ENCODE measurements at places on chromosomes 13 and 19.

- no peak for DNase-seq
Measured at GRCh38 chr19:2315818-2316353, 7.9 kb upstream of the LINGO3 start.

GRCh38 chr13:113730258-113730691 lies 28.8 kb upstream of the TMEM255B start:
- no peak for DNase-seq

DNA sequence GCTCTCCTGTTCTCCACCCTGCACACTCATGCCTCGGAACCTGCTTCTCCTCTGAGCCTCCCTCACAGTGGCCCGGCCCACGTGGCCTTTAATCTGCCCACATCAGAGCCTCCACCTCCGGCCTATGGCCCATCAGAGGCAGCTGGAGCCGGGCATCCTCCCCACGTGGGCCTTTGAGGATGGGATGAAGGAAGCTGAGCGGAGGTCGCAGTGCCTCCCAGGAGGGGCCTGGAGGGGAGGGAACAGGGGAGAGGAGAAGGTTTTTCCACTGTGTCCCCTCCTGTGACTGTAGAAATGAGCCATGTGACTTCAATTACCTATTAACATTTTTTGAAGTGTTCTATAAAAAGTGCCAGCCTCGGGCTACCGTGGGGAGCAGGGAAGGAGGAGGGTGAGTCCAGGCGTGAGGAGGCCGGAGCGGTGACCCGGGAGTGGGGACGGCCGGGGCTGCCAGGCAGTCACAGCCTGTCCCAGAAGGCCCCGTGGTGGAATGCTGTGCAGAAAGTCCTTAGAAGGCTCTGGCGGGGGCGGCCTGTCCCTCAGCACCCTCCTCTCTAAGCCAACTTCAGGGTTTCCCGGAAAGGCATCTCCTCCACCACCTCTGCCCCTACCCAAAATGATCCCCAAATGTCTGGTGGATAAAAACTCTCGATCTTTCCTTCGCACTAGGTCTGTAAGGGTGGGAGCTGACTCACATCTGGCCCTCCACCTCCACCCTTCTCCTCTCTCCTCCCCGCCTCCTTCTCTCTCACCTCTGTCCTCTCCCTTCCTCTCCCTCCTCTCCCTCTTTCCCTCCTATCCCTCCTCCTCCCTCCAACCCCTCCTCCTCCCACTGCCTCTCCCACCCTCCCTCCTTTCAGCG lies 24.8 kb upstream of the SLC1A5 start:
- DNase-seq = no peak

DNA sequence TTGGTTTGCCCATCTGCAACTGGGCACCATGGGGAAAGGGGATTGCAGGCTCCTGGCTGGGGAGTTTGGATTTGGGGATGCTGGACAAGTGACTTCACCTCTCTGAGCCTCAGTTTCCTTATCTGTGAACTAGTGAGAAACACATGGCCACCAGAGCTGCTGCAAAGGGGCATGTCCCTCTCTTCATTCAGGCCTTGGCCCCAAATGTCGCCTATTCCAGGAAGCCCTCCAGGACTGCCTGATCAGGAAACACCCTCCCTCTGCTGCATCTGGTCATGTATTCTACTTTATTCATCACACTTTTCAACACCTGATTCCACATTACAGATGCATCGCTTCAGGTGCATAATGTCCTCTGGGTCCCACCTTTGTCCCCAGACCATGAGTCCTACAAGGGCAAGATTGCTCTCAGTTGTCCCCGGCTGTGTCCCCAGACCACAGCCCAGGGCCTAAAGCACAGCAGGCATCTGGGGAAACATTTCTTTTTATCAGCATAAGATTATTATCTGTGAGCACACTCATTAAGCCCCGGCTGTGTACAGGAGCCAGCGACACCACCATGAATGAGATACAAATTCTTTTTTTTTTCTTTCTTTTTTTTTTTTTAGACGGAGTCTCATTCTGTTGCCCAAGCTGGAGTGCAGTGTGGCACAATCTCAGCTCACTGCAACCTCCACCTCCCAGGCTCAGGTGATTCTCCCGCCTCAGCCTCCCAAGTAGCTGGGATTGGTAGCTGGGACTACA lies 37.5 kb downstream of the ARRDC2 start:
- DNase-seq = no peak

DNA sequence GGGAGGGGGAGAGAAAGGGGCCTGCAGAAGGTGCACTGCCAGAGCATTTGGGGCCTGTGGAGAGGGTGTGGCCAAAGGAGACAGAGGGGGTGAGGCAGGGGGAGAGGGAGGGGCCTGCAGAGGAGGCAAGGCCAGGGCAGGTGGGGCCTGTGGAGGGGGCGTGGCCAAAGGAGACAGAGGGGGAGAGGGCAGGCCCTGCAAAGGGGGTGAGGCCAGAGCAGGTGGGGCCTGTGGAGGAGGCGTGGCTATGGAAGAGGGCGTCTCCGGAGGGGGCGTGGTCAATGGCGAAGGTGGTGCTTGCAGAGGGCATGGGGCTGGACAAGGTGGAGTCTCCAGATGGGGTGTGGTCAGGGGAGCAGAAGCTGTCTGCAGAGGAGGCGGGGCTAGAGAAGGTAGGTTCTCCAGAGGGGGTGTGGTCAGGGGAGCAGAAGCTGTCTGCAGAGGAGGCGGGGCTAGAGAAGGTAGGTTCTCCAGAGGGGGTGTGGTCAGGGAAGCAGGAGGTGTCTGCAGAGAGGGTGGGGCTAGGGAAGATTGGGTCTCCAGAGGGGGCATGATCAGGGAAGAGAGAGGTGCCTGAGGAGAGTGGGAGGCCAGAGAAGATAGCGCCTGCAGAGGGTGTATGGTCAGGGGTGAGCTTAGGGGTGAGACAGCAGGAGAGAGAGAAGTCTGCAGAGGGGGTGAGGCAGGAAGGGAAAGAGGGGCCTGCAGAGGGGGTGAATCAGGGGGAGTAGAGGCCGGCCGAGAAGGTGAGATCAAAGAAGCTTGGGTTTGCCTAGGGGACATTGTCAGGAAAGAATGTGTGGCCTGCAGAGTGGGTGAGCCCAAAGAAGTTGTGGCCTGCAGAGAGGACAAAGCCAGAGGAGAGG lies 3.4 kb downstream of the PRR36 start:
- no peak for DNase-seq

GRCh38 chr13:49098198-49098597 lies 121.9 kb upstream of the MLNR start:
- no peak for DNase-seq

- no peak for DNase-seq
Measured at GRCh38 chr19:55171440-55171839, 5.0 kb upstream of the DNAAF3 start.

- no peak for DNase-seq
Measured at GRCh38 chr19:30498707-30499106, 126.5 kb downstream of the ZNF536 start.

DNA sequence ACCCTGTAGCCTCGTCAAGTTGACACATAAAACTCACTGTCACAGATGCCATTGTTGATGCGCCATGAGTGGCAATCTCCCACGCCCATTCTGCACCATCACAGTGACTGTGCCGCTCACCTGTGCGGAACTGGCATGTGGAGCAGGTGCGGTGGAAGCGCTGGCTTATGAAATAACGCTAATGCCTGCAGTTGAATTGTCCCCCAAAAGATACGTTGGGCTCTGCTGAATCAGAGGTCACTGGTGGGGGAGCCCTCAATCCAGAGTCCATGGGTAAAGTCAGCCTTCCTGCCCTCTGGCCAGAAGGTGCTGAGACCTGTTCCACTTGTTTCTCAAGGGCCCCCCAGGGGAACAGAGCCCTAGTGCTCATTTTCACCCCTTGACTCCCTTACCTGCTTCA lies 2.9 kb upstream of the ARHGEF7 start:
- DNase-seq = no peak

GRCh38 chr19:18417250-18418028 lies 1.8 kb upstream of the SSBP4 start:
- no peak for DNase-seq

- no peak for DNase-seq
Measured at GRCh38 chr19:14418856-14419105, 360 bp downstream of the DDX39A start.

DNA sequence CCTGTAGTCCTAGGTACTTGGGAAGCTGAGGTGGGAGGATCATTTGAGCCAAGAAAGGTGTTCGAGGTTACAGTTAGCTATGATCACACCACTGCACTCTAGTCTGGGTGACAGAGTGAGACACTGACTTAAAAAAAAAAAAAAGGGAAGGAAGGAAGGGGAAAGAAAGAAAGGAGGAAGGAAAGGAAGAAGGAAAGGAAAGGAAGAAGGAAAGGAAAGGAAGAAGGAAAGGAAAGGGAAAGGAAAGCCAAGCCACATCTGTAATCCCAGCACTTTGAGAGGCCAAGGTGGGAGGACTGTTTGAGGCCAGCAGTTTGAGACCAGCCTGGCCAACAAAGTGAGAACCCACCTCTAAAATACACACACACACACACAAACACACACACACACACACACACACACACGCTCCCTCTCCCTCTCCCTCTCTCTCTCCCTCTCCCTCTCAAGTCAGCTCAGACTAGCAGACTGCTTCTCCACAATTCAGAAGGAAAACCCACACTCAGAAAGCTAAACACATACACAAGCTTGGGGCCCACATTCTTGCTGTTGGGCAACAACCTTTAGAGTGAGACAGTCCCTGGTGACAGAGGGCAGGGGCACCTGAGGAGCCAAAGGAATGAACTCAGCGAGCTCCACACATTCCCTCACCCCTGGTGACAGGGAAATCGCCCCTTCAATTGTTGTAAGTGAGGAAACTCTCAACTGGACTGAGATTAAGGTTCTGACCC lies 2.7 kb downstream of the ZNF709 start:
- no peak for DNase-seq

DNA sequence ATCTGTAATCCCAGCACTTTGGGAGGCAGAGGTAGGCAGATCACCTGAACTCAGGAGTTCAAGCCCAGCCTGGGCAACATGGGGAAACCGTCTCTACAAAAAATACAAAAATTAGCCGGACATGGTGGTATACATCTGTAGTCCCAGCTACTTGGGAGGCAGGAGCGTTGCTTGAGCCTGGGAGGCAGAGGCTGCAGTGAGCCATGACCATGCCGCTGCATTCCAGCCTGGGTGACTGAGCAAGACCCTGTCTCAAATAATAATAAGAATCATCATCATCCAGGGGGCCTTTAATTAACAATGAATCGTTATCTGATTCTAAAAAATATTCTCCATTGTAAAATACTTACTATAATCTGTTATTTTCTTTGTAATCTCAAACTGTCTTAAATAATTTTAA lies 283.4 kb downstream of the DACH1 start:
- no peak for DNase-seq

GRCh38 chr13:110329798-110330461 lies 22.8 kb downstream of the COL4A2 start:
- no peak for DNase-seq

DNA sequence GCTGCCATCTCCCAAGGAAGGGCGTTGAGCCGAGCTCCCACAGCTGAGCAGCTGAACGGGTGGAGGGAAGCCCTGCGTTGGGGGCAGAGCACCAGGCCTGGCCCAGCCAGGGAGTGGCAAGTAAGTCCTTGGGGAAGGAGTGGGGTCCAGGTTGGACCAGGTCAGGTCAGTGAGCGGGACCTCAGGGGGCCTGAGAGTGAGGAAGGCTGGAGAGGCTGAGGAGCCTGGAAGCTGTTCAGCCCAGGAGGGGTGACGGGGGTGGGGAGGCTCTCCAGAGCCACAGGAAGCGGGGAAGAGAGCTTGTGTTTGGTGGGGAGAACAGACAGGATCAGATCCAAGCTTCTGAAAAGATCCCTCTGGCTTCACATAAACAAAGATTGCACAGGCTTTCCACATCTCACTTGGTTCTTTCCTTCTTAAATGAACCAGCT lies 55.4 kb upstream of the ATP12A start:
- DNase-seq = no peak

DNA sequence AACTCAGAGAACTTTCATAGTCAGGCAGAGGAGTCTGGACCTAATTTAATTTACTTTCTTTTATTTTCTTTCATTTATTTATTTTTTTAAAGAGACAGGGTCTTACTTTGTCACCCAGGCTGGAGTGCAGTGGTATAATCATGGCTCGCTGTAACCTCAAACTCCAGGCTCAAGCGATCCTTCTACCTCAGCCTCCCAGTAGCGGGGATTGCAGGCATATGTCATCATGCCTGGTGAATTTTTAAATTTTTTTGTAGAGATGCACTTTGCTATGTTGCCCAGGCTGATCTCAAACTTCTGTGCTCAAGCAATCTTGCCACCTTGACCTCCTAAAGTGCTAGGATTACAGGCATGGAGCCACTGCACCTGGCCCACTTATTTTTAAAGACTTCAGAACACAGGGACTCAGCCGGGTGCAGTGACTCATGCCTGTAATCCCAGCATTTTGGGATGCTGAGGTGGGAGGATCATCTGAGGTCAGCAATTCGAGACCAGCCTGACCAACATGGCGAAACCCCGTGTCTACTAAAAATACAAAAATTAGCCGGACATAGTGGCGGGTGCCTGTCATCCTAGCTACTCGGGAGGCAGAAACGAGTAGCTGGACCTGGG lies 50.6 kb downstream of the KLF5 start:
- no peak for DNase-seq

DNA sequence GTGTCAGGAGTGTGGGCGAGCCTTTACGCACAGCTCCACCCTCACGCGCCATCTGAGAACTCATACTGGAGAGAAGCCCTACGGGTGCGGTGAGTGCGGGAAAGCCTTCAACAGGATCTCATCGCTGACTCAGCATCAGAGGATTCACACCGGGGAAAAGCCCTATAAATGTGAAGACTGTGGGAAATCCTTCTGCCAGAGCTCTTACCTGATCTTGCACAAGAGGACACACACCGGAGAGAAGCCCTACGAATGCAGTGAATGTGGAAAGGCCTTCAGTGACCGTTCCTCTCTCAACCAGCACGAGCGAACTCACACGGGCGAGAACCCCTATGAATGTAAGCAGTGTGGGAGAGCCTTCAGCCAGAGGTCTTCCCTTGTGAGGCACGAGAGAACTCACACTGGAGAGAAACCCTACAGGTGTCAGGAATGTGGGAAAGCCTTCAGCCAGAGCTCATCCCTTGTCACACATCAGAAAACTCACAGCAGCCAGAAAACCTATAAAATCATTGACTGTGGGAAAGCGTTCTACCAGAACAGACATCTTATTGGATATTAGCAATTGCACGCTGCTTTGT lies 6.9 kb upstream of the ZNF555 start:
- no peak for DNase-seq

GRCh38 chr19:39592381-39592780 lies 9.9 kb upstream of the LGALS13 start:
- DNase-seq = no peak

- DNase-seq = no peak
Measured at GRCh38 chr19:17522988-17523872, 11.8 kb downstream of the PGLS start.

- DNase-seq = no peak
Measured at GRCh38 chr13:98026457-98026857, 73.0 kb downstream of the IPO5 start.

- no peak for DNase-seq
Measured at GRCh38 chr13:99385940-99386339, 78.7 kb upstream of the GPR183 start.

GRCh38 chr19:13214036-13214730 lies 64.0 kb downstream of the IER2 start:
- no peak for DNase-seq

All from stimulated activated CD4-positive, alpha-beta T cell treated with anti-CD3 and anti-CD28 coated beads, TNF-alpha, amount 100 ng/mL, for 1 hour (primary cell).